ENCODE measurements at places on chromosomes 1 and 21.
A peak's percentile ranks its signal among the peaks of the same experiment; 100 is the strongest.

GRCh38 chr1:34884536-34884935 is 25.0 kb upstream of the SMIM12 start:
- DNase-seq: no peak

GRCh38 chr1:78005755-78006154 is 1.0 kb downstream of the DNAJB4 start:
- no peak for DNase-seq

- DNase-seq: no peak
Measured at GRCh38 chr1:221279146-221279545, 399.9 kb downstream of the HLX start.

DNA sequence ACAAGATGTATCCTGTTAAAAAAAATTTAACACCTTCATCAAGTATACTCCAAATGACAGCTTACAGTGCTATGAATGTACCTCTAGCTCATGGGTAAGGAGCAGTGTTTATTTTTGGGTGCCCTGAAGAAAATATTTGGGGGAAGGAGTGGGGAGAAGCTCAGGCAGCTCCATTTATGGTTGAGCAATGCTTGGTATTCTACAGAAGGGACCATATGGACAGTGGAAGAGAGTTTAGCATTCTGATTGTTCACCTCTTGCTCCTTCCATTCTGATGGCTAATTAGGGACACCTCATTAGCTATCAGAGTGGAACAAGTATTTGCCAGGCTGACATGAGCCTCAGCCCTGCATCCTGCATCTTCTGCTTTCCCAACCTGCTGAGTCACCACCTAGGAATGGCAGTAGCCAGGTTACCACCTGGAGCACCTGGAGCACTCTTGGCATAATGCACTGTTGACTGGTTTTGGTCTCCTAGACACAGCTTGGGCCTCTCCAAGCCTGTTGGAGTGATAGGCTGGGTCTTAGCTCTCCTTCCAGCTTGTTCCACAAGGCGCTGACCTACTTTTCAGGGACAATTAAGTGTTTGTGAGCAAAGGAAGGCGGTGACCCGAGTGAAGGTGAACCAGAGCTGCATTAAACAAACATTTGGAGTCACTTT is 62.0 kb upstream of the MACF1 start:
- no peak for DNase-seq

GRCh38 chr1:96842215-96842614 is 120.6 kb downstream of the PTBP2 start:
- DNase-seq: no peak

DNA sequence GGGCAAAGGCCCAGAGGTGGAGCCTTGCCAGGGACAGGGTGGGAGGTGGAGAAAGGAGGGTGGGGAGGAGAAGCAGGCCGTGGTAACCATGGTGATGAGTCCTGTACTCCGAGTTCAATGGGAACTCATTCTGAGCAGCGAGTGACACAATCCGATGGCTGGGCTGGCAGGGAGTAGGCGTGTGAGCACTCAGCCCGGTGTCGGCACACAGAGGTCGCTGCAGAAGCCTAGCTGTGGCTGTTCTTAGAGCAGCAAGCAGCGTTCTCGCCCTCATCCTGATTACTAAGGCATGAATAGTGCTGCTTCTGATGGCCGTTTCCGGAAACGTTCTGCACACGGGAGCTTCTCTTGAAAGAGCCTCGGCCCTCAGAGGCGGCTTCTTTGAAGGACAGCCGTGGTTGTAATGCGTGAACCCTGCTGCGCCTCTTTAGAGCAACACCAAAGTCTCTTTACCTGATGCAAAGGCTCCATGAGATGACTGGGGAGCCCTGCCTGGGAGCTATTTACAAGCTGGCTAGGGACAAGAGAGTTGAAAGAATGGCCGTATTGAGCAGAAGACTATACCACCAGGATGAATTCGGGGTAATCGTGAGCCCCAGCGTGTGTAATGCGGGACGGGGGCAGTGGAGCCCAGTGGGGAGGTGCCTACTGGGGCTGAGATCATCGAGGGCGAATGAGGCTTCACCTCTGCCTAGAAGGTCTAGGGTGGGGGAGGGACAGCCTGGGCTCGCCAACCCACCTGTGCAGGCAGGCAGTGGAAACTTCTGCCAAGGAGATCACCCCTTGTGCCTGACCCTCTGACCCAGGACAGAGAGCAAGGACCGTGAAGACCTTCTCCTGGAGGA is 72.8 kb upstream of the PAX7 start:
- no peak for DNase-seq

DNA sequence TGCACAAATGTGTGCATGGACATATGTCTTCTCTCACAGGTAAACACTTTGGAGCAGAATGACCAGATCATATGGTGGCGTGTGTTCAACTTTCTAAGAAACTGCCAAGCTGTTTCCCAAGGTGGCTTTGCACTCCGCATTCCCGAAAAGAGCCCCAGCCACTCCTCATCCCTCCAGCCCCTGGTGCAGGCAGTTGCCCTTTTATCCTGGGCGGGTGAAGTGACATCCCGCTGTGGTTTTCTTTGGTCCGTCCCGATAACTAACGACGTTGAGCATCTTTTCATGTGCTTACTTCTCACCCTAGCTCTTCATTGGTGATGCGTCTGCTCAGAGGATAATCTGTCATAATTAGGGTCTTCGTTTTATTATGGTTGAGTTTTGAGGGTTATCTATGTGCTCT is 612.5 kb downstream of the MATN1 start:
- no peak for DNase-seq

DNA sequence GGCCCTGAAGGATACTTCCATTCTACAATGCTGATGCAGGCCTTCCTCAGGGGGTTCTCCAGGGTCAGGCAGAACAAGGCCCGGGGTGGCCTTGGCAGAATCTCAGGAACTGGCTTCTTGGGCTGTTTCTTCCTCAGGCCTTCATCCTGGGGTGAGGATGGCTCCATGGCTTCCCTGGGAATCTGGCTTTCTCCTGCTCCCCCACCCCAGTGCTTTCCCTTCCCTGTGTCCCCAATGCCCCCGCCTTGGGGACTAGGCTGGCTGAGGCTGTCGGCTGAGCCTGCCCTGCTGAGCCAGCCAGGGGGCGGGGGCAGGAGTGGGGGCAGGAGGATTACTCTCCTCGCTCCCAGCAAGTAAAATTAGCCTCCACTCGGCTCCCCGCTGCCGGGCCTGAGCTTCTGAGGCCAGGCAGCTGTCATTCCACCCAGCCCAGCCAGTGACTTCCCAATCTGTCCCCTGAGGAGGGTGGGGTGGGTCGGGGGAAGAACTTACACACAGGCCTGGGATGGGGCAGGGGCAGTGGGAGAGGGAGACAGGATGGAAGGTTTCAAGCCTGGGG is at the start of gene CACNA1S:
CACNA1S (minus strand) TSS at position 254 of the 559 bp plus-strand sequence; CDS start at position 167, 87 bp downstream.
- no peak for DNase-seq

- no peak for DNase-seq
Measured at GRCh38 chr1:68117416-68117815, 67.0 kb upstream of the DIRAS3 start.

GRCh38 chr1:117985239-117985638 is 55.7 kb downstream of the WDR3 start:
- no peak for DNase-seq

DNA sequence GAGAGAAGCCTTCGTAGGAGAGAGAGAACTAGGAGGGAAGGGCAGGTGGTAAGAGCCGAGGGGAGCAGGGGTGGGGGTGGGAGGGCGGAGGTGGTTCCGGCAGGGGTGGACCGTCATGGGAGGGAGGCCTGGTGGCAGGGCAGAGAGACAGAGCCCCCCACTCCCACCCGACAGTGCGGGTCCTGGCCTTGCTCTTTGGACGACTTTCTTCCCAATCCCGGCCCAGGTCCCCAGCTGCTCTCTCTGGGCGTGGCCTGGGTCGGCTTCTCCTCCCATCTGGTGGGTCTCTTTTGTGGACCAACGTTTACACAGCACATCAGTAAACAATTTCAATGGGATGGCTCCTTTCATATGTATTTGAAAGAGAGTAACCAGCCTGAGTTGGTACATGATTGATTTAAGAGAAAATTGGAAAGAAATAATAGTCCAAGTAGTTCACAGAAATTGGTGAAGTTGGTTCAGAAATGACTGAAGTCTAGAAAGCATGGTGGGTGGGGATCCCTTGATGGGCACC is 56.9 kb downstream of the LDLRAD2 start:
- no peak for DNase-seq

DNA sequence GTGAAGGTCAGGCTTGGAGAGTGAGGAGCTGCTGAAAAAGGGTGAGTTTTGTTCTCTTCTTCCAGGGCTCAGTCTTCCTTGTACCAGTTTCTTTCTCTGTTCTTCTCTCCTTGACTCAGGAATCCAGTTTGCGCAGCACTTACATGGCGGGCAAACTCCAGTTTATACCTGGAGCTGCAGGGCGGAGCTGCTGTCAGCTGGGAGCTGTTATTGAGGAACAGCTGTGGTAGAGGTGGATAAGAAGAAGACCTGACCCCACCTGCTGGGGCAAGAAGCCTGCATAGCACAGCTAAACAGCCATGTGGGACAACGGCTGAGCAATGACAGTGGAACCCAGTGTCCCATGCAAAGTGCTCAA is 46.2 kb downstream of the GALNT2 start:
- no peak for DNase-seq

DNA sequence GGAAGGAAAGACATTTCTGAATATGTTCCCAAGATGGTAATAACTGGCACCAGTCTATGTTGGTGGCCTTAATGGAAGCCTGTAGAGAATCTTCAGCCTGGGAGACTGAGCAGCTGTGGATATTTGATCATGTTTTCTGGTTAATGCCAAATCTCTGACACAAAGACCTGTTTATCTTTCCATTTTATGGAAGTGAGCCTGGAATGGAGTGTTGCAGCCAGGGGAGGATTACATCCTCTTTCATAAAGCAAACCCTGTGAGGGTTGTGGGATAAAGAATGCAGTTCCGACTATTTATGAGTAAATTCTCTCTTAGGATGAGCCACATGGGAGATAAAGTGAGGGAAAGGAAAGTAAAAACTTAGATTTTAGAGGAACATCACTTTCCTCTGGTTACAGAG is 144.1 kb downstream of the PCP4 start:
- DNase-seq: no peak

- DNase-seq: no peak
Measured at GRCh38 chr1:98028800-98029199, 108.0 kb upstream of the DPYD start.

GRCh38 chr1:88321706-88322105 is 362.4 kb upstream of the PKN2 start:
- no peak for DNase-seq

DNA sequence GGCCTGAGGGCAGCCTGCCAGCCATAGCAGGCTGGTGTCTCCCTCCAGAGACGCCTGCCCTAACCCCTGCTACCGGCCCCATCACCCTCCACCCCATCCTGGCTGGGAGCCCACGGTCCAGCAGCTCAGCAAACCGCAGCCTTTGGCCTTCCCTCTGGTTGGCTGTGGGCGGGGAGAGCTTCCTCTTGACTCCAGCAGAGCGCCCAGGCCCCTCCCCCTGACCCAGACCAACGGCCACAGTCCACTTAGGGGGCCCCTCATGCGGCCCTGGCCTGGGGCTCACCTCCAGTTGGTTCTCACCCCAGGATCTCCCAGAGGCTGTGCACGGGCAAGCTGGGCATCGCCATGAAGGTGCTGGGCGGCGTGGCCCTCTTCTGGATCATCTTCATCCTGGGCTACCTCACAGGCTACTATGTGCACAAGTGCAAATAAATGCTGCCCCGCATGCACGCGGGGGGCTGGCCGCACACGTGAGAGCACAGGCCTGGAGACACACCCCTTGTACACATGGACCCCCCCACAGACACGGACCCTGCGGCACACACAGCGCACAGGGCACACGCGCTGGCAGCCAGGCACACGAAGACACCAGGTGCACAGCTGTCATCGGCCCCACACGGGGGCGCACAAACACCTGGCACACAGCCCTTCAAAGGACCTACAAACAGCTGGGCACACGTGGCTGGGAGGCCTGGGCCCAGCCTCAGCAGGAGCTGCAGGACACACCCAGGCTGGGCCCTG is 3.1 kb downstream of the SMIM1 start:
- peak; percentile 47 for DNase-seq

- no peak for DNase-seq
Measured at GRCh38 chr1:68791800-68792199, 294.9 kb upstream of the DEPDC1 start.

- no peak for DNase-seq
Measured at GRCh38 chr1:203336097-203336496, 14.8 kb downstream of the FMOD start.

DNA sequence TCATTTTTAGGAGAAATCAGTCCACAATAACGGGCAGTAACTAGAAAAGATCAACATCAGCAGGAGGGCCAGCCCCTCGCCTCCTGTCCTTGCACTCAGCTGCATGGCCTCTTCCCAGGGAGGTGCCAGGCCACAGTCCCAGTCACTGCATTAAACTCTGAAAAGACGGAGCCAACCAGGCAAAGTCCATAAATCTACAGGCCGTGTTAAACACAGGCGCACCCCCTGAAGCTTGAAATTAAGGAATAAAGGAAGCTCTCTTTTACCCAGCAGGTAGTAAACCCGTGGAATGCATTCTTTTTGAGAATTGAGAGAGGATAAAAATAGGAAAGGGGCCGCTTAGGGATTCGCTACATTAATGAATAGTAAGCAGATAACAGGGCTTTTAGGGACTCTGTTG is 18.4 kb downstream of the H6PD start:
- DNase-seq: no peak

- DNase-seq: no peak
Measured at GRCh38 chr1:167784876-167785550, 63.2 kb downstream of the MPZL1 start.

GRCh38 chr1:81221564-81221963 is 579.2 kb upstream of the ADGRL2 start:
- DNase-seq: no peak

- DNase-seq: no peak
Measured at GRCh38 chr1:226520640-226521355, 27.8 kb upstream of the STUM start.

- no peak for DNase-seq
Measured at GRCh38 chr1:167477986-167478385, 40.3 kb downstream of the CD247 start.

DNA sequence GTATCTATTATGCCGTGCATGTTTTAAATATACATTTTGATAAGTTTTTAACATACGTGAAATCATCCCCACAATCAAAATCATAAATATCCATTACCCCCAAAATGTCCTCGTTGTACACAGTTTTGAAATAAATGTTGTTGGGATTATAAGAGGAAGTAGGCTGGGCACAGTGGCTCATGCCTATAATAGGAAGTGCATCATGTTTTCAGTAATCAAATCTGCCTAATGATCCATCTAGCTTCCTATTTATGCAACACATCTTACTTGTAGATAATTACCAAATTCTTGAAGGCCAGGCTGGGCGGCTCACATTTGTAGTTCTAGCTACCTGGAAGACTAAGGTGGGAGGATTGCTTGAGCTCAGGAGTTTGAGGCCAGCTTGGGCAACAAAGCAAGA is 15.0 kb upstream of the IFNGR2 start:
- no peak for DNase-seq

Measured in T-cell (primary cell).